ENCODE measurements at places on chromosomes 16 and 17.

DNA sequence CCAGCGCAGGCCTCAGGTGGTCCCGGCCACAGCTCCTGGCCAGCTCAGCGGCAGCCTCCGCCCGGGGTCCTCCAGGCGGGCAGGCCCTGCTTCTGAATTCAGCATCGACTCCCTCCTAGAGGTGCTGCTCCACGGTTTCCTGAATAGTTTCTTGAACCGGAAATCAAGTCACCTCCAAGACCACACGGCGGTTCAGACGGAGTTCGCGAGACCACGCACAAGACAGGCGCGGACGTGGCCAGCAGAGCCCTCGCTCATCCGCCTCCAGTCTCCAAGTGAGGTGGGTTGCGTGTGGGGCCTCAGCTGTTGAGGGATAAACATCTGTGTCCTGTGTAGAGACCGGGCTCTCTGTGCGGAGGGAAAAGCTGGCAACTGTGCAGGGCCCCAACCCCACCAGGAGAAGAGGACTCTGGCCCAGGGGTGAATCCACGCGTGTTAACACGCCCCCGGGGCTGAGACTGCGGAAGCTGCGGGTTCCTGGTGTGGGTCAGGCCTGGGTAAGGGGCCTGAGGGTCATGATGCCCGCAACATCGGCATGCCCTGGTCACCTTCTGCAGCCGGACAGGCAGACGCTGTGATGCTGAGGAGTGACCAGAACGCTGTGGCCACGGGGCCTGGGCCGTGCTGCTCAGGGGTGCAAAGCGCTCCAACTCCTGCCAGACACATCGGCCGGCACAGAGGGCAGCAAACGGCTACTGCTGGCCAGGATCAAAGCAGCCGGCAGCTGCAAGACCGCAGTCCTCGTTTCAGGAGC is 55.0 kb upstream of the METRNL start:
- DNase-seq: no peak

DNA sequence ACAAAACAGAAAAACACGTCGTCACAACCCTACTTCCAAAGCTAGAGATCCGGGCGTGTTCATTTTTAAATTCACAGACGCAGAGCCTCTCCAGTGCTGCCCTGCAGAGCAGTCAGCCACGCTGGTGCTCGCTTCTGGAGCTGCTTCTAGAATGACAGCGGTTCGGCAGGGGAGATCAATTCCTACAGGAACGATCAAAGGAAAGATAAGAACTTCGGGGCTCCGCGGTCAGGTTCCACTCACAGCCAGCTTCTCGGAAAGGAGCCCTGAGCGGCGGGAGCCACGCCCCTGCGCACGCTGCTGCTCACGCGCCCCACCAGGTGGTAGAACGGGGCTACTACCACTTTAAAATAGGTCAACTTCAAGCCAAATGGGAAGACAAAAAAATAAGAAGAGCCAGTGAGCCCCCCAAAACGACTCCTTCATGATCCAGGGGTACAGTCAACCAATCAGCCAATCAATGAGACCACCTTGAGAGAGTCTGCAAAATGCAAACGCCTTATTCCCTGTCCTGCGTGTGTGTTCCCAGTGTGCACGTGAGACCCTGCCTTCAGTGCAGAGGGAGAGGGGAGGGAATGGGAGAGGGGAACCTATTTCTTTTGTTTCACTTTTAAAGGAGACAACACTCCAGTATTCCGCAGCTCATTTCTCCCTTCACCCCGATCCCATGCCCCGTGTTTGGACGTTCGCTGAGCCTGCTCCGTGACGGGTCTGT is 209.7 kb downstream of the RBFOX3 start:
- peak; percentile 89 for DNase-seq

DNA sequence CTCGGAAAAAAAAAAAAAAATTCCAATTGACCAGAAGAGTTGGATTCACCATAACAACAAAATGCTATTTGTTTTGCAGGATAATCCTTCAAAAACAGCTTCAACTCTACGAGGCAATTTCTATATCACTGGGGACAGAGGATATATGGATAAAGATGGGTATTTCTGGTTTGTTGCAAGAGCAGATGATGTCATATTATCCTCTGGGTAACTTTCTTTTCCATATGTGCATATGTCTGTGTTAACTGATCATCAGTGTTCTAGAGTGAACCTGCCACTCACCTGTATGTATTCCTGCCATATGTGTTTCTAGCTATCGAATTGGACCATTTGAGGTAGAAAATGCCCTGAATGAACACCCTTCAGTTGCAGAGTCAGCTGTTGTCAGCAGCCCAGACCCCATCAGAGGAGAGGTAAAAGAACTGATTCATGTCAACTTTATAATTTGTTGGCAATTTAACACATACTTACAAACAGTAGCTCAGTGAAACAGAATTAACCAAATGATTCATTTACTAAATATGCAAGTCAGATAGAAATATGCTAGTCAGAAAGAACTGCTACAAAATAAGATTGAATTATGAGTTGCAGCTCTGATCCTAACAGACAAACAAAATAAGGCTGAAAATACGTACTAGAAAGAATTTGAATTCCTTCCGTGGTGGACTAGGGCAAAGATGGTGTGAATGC is 14.2 kb downstream of the ERI2 start:
- DNase-seq: no peak

DNA sequence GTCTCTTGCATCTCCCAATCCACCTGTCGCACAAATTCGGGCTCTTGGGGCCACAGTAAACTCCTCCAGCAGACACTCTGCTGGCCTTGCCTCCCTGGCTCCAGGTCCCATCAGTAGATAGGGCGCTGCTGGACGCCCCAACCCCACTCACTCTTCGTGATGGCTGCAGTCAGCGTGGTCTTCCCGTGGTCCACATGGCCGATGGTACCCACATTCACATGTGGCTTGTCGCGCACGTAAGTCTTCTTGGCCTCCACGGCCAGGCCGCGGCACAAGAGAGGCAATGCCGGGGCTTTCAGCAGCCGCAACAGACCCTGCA is 428 bp downstream of the TUFM start:
- DNase-seq: no peak

DNA sequence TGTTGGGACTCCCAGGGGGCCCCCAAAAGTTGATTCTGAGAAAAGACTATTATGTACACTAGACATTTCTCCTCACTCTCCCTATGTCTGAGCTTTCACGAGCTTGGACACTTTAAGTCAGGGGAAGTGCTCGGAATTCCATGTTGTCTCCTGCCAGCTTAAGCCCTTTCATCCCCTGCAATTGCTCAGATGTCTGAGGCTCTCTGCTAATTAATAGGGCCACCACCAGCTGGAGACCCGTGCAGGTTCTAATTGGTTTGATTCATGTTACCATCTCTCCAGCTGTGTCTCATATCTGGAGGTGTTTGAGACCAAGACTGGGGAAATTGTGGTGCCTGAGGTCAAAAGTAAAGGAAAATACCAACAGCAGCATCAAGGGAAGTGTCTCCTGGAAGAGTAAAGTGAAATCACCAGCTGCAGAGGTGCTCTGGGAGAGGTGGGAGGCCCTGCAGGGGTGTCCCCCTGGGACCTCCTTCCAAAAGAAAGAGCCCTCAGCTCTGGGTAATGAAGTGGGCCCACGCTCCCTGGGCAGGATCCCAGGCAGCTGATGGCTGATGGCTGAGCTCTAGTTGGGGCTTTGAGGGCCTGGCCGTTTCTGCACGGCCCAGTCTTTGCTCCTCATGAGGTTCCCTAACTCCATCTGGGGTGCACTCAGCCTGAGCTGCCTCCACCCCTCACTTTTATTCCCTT is 5.8 kb upstream of the UTS2R start:
- DNase-seq: no peak

DNA sequence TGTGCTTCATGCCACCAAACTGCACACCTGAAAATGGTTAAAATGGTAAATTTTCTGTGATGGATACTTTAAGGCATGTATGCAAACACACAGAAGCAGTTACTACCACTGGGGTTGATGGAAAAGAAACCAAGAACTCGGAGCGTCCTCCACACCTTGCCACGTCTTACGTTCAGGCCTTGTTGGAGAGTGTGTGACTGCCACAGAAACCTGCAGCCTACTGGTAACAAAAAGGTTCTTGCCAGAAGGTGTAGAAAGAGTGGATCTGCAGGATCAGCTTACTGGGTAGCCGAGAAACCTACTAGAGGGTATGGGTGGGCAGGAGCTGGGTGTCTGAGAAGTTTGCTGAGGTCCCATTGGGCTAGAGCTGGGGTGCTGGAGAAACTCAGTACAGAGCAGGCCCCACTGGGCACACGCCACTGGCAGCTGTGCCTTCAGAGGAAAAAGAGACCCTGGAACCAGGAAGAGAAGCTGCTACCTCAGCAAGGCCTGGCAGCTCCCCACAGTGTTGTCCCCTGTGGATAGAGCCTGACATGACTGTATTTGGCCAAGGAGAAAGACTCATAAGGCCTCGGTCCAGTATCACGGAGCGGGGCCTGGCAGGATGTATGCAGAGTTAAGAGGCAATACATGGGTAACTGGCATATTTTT is 204.6 kb downstream of the SEC14L1 start:
- no peak for DNase-seq

- DNase-seq: no peak
Observed at GRCh38 chr17:58327363-58328194, 1.0 kb downstream of the TSPOAP1 start.
